ENCODE measurements at places on chromosomes 1 and 21.

GRCh38 chr1:51019811-51020210, 49.8 kb downstream of the CDKN2C start:
- no peak for DNase-seq

DNA sequence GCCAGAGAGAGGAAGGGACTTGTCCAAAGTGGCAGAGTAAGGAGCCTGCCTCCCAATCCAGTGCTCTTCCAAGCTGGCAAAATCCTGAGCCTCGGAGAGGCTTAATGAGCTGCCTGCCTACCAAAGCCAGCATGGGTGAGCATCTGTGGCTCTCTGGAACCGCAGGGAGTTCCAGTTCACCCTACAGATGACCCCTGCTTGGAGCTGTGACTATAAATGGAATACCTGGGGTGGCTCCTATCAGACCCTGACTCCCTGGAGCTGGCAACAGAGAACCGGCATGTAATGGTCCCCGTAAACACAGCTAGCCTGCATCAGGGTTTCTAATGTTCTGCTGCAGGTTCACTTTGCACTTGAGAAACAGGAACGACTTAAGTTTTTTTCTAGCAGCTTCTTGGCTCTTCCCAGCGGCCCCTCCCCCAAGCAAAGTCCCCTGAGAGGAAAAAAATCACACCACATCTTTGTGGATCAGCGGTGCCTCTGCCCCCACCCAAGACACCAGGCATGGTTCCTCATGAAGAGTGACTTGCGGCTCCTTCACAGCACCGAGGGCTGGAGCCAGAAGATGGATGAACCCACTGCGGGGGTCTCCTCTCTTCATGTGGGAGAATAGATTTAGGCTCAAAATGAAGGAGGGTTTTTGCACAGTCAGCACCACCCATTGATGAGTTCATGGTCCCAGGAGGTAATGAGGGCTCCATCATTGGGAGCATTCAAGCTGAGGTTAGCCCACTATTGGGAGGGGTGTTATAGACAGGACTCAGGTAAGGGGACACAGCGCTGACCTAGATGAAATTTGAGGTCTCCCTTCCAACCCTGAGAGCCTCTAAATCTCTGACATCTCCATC, 79.0 kb downstream of the SYT2 start:
- DNase-seq = no peak

- no peak for DNase-seq
Measured at GRCh38 chr1:64757213-64757612, 12.3 kb downstream of the RAVER2 start.

DNA sequence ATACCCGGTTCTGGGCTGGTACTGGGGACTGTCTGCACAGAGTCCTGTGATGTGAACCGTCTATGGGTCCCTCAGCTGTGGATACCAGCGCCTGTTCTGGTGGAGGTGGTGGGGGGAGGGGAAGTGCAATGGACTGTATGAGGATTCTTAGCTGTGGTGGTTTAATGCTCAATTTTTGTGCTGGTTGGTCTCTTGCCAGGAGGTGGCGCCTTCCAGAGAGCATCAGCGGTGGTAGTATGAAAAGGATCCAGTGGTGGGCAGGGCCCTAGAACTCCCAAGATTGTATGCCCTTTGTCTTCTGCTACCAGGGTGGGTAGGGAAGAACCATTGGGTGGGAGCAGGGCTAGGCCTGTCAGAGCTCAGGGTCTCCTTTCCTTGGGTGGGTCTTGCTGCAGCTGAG, 89.4 kb upstream of the B3GALT2 start:
- no peak for DNase-seq

GRCh38 chr1:89567797-89568196, 43.2 kb downstream of the LRRC8B start:
- DNase-seq = no peak

- no peak for DNase-seq
Measured at GRCh38 chr1:26838474-26839338, 12.2 kb downstream of the ZDHHC18 start.

DNA sequence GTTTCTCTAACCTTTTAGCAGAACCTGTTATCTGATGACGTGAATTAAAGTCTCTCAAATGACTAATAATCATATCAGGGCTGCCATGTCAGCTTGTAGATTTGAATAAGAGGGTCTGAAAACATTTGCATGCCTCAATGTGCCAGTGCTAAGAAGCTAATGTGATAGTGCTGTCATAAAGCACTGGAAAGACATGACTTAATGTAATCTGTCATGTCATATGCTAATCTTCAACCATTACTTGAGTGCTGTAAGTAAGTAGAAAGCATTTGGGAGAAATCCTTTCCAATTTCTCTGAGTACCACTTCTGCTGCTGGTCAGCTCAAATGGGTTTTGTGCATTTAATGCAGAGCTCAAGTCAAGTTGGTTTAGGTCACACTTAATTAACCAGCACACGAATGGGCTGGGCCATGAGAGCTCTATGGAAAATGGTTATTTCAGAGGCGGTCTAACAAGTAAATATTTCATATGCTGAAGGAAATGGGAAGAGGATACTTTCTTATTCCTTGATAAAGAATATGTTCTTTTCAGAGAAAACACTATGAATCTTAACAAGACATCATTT, 609.2 kb downstream of the LMO4 start:
- no peak for DNase-seq

- DNase-seq = no peak
Measured at GRCh38 chr1:110916669-110917306, 43.8 kb downstream of the CD53 start.

Measured in cerebellar cortex (tissue), 1 donor.